ENCODE measurements at places on chromosomes 4 and X. TPM values are rescaled to one million over a fixed set of nuclear protein-coding genes. Genes with fewer than 3 reads are reported as not detected.

CCNB3 gene
- 0.22 TPM for total RNA-seq

SRPK3 gene
- not detected for total RNA-seq

IL13RA2 gene
- total RNA-seq = not detected

- no peaks in the 10 kb centered on the region for H3K4me1 ChIP-seq
- no peak for DNase-seq
- H3K36me3 ChIP-seq = no peaks in the 10 kb centered on the region
- H3K4me3 ChIP-seq = no peak overlapping the region
- H3K27me3 ChIP-seq = no peaks in the 10 kb centered on the region
Observed at GRCh38 chr4:149716728-149717127, 98.9 kb downstream of the IQCM start.

- peaks cover 57% of the 10 kb centered on the region for H3K36me3 ChIP-seq
- no peaks in the 10 kb centered on the region for H3K4me1 ChIP-seq
- H3K4me3 ChIP-seq = no peak overlapping the region
- no peak overlapping the region for H3K27ac ChIP-seq
Observed at GRCh38 chr4:6869944-6870343, 39.7 kb upstream of the TBC1D14 start.

- no peaks in the 10 kb centered on the region for H3K27me3 ChIP-seq
- DNase-seq = no peak
- no peak overlapping the region for H3K4me3 ChIP-seq
- H3K4me1 ChIP-seq = no peaks in the 10 kb centered on the region
Observed at GRCh38 chrX:103640401-103641155, 11.8 kb downstream of the TCEAL1 start.

GRCh38 chrX:35380808-35381700 lies 417.1 kb upstream of the MAGEB16 start:
- no peaks in the 10 kb centered on the region for H3K36me3 ChIP-seq
- no peak overlapping the region for H3K27ac ChIP-seq
- DNase-seq = no peak
- no peak overlapping the region for H3K4me3 ChIP-seq
- no peaks in the 10 kb centered on the region for H3K4me1 ChIP-seq

- no peaks in the 10 kb centered on the region for H3K27me3 ChIP-seq
- H3K36me3 ChIP-seq = no peaks in the 10 kb centered on the region
- H3K27ac ChIP-seq = no peak overlapping the region
- DNase-seq = no peak
- no peak overlapping the region for H3K4me3 ChIP-seq
- no peaks in the 10 kb centered on the region for H3K4me1 ChIP-seq
Observed at GRCh38 chr4:23036503-23036902, 343.8 kb downstream of the GBA3 start.

- H3K4me3 ChIP-seq = no peak overlapping the region
- H3K27ac ChIP-seq = no peak overlapping the region
- H3K4me1 ChIP-seq = no peaks in the 10 kb centered on the region
- no peaks in the 10 kb centered on the region for H3K27me3 ChIP-seq
- no peaks in the 10 kb centered on the region for H3K36me3 ChIP-seq
Observed at GRCh38 chr4:86108137-86108536, 251.7 kb downstream of the MAPK10 start.
